Neural progenitor cell (in vitro differentiated cells): ENCODE measurements at places on chromosomes 5 and 9.

DNA sequence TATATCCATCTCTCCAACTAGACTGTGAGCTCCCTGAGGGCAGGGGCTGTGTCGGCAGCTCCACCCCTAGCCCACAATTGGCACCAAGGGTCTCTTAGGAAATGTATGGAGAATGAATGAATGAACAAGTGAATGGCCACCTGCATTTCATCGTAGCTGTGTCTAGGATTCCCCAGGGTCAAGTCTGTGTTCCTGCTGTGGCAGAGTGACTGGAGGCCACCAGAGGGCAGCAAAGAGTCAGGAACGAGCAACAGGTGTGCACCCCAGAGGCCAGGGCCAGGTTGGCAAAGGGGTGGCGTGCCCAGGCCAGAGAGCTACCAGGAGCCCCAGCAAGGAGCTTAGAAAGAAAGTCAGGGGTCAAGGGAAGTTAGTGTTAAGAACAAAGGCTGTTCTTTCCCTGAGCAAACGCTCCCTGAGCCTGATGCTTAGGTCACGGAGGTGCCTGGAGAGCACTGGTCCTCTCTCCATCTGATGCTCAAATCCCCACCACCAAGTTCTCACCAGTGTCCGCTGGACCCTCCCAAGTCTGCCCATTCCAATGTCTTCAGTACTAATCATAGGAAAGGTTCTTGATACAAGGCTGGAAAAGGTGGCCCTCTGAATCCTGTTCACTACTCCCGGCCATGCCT, 160.7 kb downstream of the PAX5 start:
- DNase-seq = peak; percentile 80
- H3K36me3 ChIP-seq = no peaks in the 10 kb centered on the region
- no peak overlapping the region for H3K27ac ChIP-seq
- no peak overlapping the region for H3K4me3 ChIP-seq
- peaks cover 6% of the 10 kb centered on the region for H3K27me3 ChIP-seq
- peaks cover 3% of the 10 kb centered on the region for H3K4me1 ChIP-seq

DNA sequence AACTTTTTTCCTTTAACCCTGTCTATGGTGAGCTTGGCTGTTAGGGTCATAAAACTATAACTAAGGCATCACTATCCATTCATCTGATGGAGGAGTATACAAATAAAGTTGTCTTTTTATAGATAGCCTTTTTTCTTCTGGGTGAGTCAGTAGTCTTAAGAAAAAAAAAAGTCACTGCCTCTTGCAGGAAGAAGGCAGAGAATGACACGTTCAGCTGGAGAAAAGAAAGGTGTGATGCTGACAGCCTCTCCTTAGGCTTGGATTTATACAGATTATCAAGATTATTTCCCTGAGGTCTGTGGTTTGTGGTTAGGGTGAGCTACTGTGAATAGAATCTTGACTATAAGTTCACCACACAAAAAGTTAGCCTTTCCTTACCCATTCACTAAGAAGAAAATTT, 23.0 kb downstream of the EPB41L4B start:
- no peak for DNase-seq
- H3K36me3 ChIP-seq = no peaks in the 10 kb centered on the region
- H3K4me1 ChIP-seq = no peaks in the 10 kb centered on the region
- H3K27me3 ChIP-seq = no peaks in the 10 kb centered on the region

DNA sequence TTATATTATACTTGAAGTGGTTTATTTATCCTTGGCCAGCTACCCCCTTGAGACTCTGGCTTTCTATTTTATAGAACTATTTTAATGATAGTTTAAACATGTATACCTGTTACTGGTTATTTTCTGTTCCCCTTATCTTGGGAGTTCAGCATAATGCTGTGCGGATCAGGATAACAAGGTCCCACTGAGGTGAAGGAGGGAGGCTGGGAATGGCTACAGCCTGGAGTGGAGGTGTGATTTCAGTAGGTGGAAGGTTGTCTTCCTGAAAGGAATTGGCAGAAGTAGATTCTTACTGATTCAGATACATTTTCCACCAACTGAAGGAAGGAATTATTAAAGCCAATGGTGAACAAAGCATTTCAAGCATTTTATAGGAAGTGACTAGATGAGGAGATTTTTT, 38.9 kb downstream of the PAM start:
- H3K4me3 ChIP-seq = no peak overlapping the region
- no peaks in the 10 kb centered on the region for H3K27me3 ChIP-seq
- H3K4me1 ChIP-seq = peaks cover 76% of the 10 kb centered on the region
- no peak for DNase-seq
- no peaks in the 10 kb centered on the region for H3K36me3 ChIP-seq

- no peak overlapping the region for H3K4me3 ChIP-seq
- no peak overlapping the region for H3K27ac ChIP-seq
- DNase-seq = peak; percentile 6
- H3K36me3 ChIP-seq = no peaks in the 10 kb centered on the region
- H3K4me1 ChIP-seq = no peaks in the 10 kb centered on the region
Observed at GRCh38 chr5:156920042-156920860, 42.8 kb downstream of the TIMD4 start.

- H3K36me3 ChIP-seq = no peaks in the 10 kb centered on the region
- DNase-seq = no peak
- H3K4me3 ChIP-seq = no peak overlapping the region
- H3K27me3 ChIP-seq = peaks cover 68% of the 10 kb centered on the region
Observed at GRCh38 chr5:159249158-159249557, 13.9 kb upstream of the UBLCP1 start.

DNA sequence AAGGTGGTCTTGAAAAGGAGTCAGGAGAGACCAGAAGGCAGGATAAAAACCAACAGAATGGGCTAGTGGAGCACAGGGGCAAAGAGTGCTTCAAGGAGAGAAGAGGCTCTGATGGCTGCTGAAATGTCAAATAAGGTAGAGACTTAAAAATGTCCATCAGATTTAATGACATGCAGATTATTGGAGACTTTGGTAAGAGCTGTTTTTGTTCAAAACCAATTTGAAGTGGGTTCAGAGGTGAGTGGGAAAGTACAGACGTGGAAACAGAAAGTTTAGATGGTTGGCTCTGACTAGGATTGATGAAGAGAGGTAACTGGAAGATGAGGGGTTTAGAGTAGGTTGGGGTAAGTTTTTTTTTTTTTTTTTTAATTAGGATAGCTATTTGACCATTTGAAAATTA, 14.1 kb downstream of the SLC25A46 start:
- H3K36me3 ChIP-seq = peaks cover 12% of the 10 kb centered on the region
- no peak overlapping the region for H3K4me3 ChIP-seq
- H3K27ac ChIP-seq = no peak overlapping the region
- H3K27me3 ChIP-seq = no peaks in the 10 kb centered on the region

DNA sequence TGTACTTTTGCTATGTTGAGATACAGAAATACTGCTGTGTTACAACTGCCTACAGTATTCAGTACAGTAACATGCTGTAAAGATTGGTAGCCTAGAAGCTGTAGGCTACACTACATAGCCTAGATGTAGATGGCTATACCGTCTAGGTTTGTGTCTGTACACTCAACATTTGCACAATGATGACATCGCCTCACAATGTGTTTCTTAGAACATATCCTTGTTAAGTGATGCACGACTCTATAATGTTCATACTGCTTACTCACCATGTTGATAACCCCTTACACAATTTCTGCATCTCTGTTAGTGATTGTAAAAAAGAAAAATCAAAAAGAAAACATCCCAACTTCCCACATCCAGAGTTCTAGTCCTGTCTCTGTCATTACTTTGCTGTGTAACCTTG, 450.0 kb downstream of the CCDC171 start:
- H3K27ac ChIP-seq = no peak overlapping the region
- H3K4me3 ChIP-seq = no peak overlapping the region
- DNase-seq = no peak
- H3K27me3 ChIP-seq = no peaks in the 10 kb centered on the region
- H3K36me3 ChIP-seq = no peaks in the 10 kb centered on the region

DNA sequence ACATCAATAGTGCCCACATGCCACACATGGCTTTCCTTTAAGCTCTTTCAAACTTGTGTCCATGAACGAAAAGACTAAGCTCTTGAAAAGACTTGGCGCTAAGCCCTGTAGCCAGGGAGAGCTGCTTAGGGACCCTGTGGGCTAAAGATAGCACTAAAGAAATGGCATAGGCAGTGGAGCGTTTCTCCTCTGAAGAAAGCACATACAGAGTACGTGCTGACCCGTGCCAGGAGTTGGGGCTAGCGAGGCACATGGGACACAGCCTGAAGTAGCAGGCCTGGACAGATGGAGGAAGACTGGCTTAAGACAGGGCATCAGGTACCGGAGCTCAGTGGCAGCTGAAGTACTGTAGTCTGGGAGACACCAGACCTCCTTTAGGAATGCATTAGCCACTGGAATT, 39.7 kb downstream of the ADGRV1 start:
- H3K4me3 ChIP-seq = no peak overlapping the region
- H3K36me3 ChIP-seq = no peaks in the 10 kb centered on the region
- H3K4me1 ChIP-seq = no peaks in the 10 kb centered on the region
- no peak overlapping the region for H3K27ac ChIP-seq
- no peaks in the 10 kb centered on the region for H3K27me3 ChIP-seq
- peak; percentile 49 for DNase-seq

- no peak within 1 kb of the TSS for H3K27ac ChIP-seq
- peaks cover 44% of the 10 kb centered on the region for H3K27me3 ChIP-seq
- DNase-seq = peak; percentile 56
- H3K4me1 ChIP-seq = peaks cover 2% of the 10 kb centered on the region
Observed at GRCh38 chr5:175657593-175658271, at the start of gene HRH2. Gene HRH2 (plus strand): TSS chr5:175658071. CDS start chr5:175683234, 25,163 bp downstream.

DNA sequence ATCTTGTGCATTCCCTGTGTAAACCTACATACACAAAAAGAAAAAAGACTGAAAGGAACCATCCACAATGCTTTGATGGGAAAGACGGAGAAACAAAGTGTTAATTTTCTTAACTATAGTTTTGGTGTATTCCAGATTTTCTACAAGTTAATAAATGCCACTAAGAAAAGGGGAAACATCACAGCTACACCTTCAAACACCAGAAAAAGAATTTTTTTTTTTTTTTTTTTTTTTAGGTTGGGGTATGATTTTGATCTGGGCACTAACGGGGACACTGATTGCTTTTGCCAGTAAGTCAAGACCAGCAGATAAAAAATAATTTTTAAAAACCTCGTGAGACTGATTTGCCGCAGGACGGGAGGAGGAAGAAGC, 334 bp upstream of the THG1L start:
- H3K27me3 ChIP-seq = no peaks in the 10 kb centered on the region
- no peak overlapping the region for H3K27ac ChIP-seq
- H3K4me1 ChIP-seq = no peaks in the 10 kb centered on the region
- H3K4me3 ChIP-seq = peak overlapping the region; percentile 65
- H3K36me3 ChIP-seq = no peaks in the 10 kb centered on the region

DNA sequence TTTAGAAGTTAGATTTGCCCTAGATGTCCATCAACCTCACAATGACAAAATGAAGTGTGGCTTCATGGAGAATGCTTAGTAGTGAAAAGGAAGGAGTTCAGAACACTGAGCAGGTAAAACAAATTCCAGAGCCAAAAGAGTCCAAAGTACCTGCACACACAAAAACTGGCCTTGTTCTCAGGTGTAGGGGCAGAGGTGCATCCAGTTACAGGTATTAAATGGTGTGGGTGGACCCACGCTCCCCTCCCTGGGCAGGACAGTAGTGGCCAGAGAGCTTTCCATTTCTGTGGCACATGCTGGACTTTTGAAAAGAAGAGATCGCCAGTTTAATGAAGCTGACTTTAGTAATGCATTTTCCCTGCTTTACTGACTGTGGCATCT, 47.2 kb downstream of the SECISBP2 start:
- no peak overlapping the region for H3K4me3 ChIP-seq
- no peaks in the 10 kb centered on the region for H3K27me3 ChIP-seq
- no peak overlapping the region for H3K27ac ChIP-seq
- no peaks in the 10 kb centered on the region for H3K36me3 ChIP-seq
- peaks cover 2% of the 10 kb centered on the region for H3K4me1 ChIP-seq

GRCh38 chr9:8437259-8437658, 637.7 kb upstream of the DMAC1 start:
- H3K27me3 ChIP-seq = no peaks in the 10 kb centered on the region
- H3K4me3 ChIP-seq = no peak overlapping the region
- no peak for DNase-seq
- no peak overlapping the region for H3K27ac ChIP-seq

DNA sequence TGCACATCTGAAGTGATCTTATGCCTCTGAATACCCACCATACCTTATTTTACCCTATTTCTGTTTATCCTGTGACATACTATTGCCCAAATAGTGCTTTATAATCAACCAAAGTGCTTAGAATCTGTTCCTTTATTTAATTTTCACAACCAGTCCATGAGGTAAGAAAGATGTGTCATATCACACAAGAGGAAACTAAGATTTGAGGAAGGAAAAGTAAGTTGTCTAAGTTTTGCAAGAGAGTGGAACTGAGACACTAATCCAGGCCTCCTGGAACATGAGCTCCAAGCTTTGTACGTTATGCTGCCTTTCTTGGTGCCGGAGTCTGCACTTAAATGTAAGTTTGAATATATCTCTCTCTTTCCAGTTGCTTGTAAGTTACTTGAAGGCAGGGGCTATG, 17.2 kb downstream of the KDM3B start:
- no peaks in the 10 kb centered on the region for H3K27me3 ChIP-seq
- no peaks in the 10 kb centered on the region for H3K4me1 ChIP-seq
- H3K36me3 ChIP-seq = peaks cover 4% of the 10 kb centered on the region

DNA sequence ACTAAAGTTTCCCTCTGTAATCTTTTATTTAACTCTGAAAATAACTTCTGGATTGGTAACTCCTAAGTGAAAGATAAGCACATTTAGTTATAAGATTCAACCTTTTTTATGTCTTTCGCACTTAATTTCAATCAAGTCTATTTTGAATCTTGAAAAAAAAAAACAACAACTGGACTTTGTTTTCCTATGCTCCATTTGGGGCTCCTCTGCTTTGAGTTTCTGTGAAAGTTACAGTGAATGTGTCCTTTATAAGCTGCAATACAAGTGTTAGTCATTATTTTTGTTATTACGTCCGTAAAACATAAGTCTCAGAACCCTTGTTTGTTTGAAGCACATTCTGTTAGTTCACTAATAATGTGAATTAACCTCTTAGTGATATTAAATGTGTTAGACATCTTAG, 276.8 kb downstream of the ADAMTS6 start:
- H3K36me3 ChIP-seq = no peaks in the 10 kb centered on the region
- no peak for DNase-seq
- no peak overlapping the region for H3K27ac ChIP-seq
- H3K4me3 ChIP-seq = no peak overlapping the region
- no peaks in the 10 kb centered on the region for H3K4me1 ChIP-seq

DNA sequence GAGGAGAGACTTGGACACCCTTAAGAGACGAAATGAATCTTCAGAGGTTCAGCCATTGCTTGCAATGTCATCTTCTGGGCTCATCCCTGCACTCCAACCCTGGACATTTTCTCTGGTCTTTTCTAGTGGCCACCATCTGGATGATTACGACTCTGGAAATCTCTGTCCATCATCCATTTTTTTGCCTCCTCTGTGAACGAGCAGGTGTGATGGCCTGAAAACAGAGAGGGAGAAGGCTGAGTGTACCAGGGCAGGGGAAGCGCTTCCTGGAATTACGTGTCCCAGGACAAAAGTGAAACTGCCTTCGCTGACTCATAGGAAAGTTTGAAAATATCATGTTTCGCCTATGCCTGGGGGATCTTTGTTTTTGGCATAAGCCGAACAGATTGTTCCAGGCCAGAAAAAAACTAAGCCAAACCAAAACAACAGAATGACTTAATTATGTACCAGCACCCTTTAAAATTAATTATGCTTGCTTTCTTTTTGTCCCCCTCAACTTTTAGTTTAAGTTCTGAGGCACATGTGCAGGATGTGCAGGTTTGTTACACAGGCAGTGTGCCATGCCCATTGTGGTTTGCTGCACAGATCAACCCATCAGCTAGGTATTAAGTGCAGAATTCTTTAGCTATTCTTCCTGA, 31.9 kb downstream of the ANKRD33B start:
- H3K4me3 ChIP-seq = no peak overlapping the region
- no peak for DNase-seq
- H3K27me3 ChIP-seq = no peaks in the 10 kb centered on the region
- no peaks in the 10 kb centered on the region for H3K36me3 ChIP-seq

GRCh38 chr9:132409828-132410528, at the start of gene CFAP77:
Gene CFAP77 (plus strand): TSS chr9:132410211. CDS start chr9:132410272, 61 bp downstream.
- H3K4me3 ChIP-seq = peak within 1 kb of the TSS; percentile 61
- peaks cover 20% of the 10 kb centered on the region for H3K4me1 ChIP-seq
- H3K27me3 ChIP-seq = peaks cover 72% of the 10 kb centered on the region
- H3K27ac ChIP-seq = no peak within 1 kb of the TSS
